Hematopoietic multipotent progenitor cell treated with erythropoietin and hydrocortisone succinate and interleukin-3 and kit ligand, for 6 days (in vitro differentiated cells): ENCODE measurements at places on chromosomes 7 and 10.

GRCh38 chr10:58731276-58731675, 218.6 kb downstream of the BICC1 start:
- no peak for DNase-seq

GRCh38 chr10:15420858-15421257, 49.8 kb upstream of the FAM171A1 start:
- DNase-seq: no peak

DNA sequence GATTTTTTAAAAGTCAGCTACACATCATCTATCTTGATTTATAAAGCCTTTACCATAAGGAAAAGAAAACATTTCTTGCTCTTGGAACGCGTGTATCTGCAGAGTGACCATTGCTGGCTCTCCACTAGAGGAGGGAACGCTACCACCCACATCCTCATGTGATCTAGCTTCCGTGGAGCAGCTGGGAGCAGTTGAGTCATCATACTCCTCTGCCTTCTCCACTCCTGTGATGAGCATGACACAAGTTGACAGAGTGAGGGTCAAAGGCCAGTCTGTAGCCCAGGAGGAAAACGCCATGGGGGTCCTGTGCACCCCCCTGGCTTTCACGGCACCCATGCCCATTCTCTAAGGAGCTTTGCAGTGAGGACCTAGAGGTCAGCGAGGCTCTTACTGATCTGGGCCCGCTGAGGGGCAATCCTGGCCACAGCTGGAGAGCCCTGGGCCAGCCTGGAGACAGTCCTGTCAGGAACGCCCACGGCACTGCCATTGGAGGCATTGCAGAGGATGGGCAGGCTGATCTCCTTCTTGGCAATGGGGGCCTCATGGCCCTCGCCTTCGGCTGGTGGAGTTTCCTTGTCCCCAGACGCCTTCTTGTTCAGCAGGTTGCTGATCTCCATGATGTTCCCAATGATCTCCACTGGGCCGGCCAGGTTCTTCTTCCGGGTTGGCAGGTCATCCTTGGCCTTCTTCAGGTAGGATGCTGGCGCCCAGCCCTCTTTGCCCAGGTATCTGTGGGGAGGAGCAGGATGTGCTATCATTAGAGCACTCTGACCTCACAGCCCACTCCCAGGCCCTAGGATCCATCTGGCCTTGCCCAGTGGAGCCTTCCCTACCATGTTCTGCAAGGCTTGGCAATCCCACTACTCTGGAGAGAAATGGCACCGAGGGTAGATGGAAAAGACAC, 119.2 kb downstream of the NEURL1 start:
- no peak for DNase-seq

DNA sequence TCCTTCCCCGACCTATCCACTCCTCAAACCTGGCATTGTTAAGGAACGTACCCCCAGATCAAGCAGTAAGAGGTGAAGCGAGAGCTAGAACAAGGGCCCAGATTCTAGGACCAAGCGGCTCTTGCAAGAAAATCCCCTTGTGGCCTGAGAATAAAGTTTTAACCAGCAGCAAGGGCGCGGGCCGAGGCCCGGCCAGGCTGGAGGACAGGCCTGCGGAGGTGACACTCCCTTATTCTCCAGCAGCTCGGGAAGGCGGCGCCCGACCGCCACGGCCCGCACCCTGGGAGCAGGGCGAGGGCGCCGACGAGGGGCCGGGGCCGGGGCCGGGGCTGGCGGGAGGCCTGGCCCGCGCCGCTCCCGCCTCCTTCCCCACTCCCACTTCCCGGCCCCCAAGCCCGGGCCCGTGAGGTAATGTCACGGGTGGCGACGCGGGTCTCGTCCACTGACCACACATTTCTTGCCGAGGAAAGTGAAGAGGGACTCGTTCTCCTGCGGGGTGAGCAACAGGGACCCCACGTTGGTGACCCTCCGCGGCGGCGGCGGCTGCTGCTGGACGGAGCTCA, 551 bp downstream of the WASL start:
- peak; percentile 67 for DNase-seq

- peak; percentile 74 for DNase-seq
Observed at GRCh38 chr10:117167789-117168674, 29.3 kb upstream of the KCNK18 start.

DNA sequence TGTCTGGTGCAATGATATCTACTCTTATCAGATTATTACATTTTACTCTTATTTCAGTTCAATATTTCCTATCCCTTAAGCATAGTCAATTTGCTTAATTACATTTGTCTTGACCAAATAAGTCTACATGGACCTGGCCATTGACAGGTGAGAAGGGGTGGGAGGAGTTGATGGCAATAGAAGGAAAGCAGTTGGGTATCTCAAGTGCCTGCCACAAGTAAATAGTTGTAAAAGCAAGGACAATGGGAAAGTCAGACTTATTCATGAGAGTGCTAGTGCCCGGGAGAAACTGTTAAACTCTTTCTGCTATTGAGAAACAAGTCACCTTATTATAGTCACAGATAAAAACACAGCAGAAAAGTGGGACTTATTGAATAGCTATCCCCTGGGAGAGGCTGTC, 32.4 kb upstream of the HGF start:
- DNase-seq: no peak

- DNase-seq: no peak
Observed at GRCh38 chr10:72044417-72045041, 43.8 kb downstream of the SPOCK2 start.

DNA sequence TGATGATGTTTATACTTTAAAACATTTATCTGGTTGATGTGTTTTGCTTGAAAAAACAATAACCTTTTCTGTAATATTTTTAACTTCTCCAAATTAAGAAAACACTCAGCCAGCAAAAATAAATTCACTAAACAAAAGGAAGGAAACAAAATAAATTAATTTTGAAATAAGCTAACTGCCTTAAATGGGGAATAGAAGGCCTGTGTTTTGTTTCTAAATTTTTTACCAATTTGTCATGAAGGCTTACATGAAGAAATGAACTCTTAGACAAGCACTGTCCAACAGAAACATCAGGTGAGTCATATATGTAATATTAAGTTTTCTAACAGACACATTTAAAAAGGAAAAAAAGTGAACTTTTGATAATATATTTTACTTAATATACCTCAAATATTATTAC, 68.5 kb downstream of the LRRN3 start:
- DNase-seq: no peak

DNA sequence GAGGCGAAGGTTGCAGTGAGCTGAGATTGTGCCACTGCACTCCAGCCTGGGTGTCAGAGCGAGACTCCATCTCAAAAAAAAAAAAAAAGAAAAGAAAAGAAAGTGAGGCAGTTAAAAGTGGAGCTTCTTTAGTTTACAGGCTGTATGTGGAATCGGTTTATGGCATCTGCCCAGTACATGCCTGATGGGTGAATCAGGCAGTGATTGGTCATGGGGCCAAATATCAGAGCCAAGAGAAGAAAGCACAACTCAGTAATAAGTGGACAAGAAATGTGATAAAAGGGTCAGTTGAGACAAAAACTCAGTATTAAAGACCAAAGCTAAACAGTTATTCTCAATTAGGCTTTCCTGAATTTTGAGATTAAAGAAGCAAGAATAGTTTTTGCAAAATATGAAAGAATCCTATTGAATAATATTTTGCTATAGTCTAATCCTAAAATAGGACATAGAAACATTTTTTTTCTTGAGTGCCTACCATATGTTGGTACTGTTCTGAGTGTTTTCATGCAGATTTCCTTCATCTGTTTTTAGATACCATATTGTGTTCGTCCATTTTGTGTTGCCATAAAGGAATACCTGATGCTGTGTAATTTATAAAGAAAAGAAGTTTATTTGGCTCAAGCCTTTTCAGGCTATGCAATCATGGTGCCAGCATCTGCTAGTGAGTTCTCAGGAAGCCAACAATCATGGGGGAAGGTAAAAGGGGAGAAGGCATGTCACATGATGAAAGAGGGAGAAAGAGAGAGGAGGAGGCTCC, 14.4 kb downstream of the CDC14C start:
- DNase-seq: no peak

DNA sequence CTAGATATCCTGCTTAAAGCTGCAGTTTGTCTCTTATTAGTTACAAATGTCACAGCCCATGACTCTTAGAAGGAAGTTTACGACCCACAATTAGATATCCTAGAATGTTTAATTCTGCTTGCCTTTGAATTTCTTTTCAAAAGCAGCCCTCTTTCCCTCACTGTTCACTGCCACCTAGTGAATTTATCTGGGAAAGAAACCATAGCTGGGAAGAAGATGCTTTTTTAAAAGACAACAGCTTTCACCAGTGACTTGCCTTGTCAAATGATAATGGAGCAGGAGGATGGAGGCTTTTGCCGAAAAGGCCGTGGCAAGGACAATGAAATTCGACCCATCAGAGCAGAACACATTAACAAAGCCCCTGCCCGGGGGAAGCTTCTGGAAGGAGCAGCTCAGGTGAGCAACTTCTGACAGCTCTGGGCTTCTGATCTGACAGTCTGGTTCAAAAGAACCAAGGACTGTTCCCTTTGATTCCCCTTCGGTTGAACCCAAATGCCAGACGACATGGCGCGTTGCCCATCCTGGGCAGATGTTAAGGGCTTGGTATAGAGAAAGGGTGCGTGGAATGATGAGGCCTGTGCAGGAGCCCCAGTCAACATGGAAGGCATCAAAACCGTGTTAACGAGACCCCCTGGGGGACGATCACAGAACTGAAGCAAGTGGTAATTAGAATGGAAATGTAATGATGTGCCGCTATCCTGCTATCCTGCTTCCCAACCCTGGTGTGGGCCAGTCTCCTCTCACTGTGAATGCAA, 236.8 kb downstream of the FRMD4A start:
- no peak for DNase-seq

GRCh38 chr10:21628023-21628422, 94.0 kb downstream of the MLLT10 start:
- no peak for DNase-seq

- DNase-seq: no peak
Observed at GRCh38 chr7:99393355-99394187, 14.8 kb downstream of the PDAP1 start.

GRCh38 chr7:69070476-69070875, 527.8 kb upstream of the AUTS2 start:
- DNase-seq: no peak

DNA sequence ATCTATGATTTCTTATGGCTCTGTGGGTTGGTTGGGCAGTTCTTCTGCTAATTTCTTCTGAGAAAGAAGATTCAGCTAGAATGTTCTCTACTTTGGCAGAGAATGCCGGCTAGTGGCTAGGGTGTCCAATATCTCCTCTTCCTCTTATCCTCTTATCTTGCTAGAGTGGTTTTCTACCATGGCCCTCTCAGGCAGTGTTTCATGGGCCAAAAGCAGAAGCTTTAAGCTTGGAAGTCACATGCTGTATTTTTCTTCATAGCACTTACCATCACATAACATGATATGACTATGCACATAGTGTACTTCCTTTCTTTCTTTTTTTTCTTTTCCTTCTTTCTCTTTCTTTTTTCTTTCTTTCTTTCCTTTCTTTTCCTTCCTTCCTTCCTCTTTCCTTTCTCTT, 140.0 kb downstream of the ITGB8 start:
- peak; percentile 85 for DNase-seq

DNA sequence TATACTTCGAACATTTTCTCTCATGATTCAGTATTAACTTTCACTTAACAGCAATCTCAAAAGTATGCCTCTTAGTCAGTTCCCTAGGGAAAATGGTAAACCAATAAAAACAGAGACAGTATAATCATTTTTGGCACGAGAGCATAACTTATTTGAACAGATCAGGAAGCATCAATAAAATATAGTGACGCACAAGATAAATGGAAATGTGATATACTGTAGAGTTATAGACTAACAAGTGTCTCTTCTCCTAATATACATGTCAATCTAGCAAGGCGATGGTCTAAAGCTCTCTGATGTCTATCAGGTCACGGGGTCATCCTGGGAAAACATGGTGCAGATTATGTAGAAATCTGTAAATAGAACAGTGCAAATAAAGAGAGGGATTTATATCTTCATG, 131.6 kb downstream of the HGF start:
- no peak for DNase-seq

DNA sequence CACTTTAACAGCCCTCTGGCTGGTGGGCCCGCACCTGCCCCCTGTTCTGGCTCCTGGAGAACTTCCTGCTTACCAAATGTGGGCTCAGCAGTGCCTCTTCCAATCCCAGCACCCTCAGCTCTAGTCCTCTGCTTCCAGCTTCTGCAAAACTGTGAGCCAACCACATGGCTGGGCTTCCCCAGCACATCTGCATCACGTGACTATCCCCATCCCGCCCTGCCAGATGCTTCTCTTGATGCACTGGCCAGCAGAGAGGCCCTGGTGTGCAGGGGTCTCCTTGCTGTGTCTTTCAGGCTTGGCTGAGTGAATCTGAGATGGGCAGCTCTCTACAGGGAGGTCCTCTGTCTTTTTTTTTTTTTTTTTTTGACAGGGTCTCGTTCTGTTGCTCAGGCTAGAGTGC, 43.8 kb upstream of the DMBT1 start:
- no peak for DNase-seq

GRCh38 chr7:25853314-25853713, 298.7 kb upstream of the NFE2L3 start:
- no peak for DNase-seq

- no peak for DNase-seq
Observed at GRCh38 chr7:26531926-26532325, 240.3 kb downstream of the SNX10 start.

DNA sequence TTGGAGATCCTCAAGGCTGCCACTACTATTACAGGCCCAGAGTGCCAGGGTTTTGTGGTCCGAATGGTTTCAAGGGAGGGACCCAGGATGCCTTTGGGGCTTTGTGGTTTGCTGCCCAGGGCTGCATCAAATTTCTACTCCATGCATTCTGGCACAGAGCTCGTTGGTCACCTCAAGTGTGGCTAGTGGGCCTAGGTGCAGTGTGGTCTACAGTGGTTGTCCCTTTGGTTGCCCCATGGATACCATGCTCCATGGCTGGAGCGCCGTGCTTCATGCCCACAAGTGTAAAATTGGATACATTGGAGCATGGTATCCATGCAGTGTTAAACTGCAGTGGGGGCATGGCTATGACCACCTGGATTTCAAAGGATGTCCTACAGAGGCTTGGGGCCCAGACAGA, 5.4 kb upstream of the PRF1 start:
- DNase-seq: no peak
